ENCODE measurements at places on chromosomes 1 and 21.

GRCh38 chr1:28326515-28326914, 2.3 kb upstream of the MED18 start:
- no peak for DNase-seq

GRCh38 chr1:11339346-11340232, 66.6 kb downstream of the UBIAD1 start:
- no peak for DNase-seq

DNA sequence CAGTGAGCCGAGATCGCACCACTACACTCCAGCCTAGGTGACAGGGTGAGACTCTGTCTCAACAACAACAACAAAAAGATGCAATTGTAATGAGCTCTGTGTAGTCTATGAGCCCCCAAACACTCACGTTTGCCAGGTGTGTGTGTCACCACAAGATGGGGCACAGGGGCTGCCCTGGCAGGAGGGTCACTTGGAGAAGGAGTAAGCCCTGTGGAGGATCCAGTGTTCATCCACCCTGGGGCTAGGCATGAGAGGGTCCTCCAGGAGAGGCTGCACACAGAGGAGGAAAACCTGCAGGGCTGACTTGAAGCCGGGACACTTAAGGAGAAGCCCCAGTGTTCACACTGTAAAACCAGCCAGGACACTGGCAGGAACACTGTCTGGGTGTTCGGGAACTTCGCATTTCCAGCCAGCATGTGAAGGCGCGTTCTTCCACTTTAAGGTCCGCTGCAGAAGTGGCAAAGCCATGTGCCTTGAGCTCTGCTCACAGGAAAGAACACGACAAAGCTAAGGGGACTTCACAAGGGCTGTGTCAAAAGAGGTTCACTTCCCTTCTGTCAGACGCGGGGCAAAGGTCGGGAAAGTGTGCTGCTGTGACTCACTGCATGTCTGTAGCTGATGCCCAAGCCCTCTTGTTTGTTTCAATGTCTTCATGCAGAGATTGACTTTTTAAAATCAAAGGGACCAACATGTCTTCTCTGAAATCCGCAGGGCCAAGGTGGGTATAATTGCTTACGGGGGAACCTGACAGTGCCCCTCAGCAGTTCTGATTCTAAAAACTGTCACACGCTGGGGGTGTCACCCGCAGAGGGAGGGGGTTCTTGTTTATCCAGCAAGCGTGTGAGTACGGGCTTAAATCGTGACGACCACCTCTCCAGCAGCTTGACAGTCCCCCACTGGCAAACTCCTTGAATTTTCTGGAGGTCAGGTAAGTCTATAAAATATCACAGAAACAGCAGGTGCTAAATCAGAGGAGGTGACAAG, 102.8 kb downstream of the RIPK4 start:
- DNase-seq = no peak

DNA sequence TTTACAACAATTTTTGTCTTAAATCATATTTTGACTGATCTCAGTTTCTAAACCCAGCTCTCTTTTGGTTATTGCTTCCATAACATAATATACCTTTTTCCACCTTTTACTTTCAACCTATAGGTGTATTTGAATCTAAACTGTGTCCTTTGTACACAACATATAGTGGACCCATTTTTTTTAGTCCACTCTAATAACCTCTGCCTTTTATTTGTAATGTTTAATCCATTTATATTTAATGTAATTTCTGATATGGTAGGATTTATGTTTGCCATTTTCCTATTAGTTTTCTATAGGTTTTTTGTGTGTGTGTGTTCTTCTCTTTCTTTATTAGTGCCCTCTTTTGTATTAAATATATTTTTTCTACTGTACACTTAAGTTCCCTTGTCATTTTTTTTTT, 22.4 kb upstream of the SLAMF1 start:
- DNase-seq = no peak

DNA sequence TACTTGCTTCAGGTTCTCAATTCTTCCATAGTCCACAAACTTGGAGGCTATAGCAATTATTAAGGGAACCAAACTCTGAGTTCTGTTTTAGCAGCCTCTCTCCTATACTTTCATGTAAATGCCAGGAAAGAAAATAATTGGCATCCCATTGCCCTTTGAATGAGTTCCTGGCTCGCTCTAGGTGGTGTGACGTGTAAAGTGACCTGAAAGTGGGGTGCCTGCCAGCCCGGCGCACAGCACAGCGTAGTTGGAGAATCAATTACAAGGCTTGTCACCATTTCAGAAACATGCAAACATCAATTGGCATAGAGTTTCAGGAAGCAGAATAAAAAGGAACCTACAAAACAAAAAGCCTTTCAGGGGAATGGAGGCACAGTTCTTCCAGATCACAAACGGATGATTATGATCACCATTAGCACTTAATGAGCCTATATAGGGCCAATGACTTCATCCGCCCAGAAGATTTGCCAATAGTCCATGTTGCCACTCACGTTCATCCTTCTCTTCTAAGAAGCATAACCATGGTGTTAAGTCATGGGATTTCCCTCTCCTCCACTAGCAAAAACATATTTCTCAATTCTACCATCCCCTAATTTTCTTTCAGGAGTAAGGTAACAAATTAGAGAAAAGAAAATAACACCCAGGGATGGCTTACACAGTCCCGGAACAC, 354.6 kb upstream of the ADGRL2 start:
- DNase-seq = no peak

GRCh38 chr1:160548183-160548582, 25.1 kb upstream of the SLAMF6 start:
- no peak for DNase-seq

DNA sequence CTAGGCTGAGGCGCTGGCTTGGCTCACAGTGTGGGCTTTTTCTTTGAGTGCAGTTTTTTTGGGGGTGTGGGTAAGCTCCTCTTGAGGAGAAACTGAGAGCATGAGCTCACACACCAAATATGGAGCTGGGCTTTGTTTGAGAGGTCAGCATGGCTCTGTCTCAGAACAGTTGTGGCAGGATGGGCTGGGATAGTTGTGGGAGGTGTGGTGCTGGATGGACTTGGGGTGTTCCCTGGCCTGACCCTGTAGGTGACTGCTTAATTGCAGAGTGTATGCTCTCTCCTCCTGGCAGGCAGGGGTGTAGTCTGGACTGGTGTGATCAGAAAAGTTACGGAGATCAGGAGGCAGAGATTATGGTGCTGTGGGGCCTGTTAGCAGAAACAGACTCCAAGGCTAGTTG, 64.3 kb upstream of the PGBD5 start:
- no peak for DNase-seq

DNA sequence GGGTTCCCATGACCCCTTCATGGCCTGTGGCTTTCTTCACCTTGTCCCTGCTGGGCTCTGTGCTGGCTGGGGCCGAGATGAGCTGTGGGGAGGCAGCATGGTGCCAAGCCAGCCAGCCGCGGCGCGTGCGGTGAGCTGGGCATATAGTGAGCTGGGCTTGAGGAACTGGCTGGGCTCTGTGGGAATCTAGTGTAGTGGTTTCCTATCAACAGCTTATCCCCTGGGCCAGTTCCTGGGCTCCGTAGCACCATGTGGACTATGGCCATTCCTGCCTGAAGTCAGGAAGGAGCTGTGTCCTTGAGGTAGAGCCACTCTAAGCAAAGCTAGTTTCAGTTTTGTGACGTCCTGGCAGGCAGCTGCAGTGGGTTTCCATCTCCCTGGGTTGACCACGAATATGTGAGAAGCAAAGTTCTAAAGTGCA, 1.8 kb downstream of the NCMAP start:
- no peak for DNase-seq

DNA sequence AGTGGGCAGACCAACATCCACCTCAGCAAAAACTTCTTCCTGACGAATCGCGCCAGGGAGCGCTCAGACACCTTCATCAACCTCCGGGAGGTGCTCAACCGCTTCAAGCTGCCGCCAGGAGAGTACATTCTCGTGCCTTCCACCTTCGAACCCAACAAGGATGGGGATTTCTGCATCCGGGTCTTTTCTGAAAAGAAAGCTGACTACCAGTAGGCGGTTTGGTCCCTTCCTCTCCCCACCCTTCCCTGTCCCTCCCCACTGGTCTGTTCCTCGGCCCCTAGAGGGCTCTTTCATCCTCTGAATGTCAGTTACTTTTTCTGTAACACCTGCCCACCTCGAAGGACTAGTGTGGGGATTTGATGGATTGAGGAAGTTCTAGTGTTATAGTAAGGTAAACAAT, 46.9 kb downstream of the CAPN2 start:
- DNase-seq = no peak

DNA sequence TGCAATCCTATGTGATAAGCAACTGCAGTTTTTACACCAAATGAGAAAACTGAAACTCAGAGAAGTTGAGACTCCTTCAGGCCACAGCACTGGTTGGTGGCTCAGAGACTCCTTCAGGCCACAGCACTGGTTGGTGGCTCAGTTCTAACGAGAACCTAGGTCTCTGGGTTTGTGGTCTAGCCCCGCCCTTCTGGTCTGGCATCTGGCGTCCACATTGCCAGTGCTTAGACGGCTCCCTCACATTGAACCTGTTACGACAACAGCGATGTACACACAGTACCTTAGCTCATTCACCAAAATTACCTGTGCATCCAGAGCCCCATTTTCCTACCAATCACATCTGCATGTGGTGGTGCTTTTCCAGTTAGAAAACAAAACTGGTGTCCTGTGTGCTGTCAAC, 66.1 kb downstream of the NID1 start:
- DNase-seq = no peak

- no peak for DNase-seq
Measured at GRCh38 chr1:43253876-43254275, 15.9 kb upstream of the TMEM125 start.

GRCh38 chr1:68358439-68358838, 91.3 kb downstream of the RPE65 start:
- DNase-seq = no peak

DNA sequence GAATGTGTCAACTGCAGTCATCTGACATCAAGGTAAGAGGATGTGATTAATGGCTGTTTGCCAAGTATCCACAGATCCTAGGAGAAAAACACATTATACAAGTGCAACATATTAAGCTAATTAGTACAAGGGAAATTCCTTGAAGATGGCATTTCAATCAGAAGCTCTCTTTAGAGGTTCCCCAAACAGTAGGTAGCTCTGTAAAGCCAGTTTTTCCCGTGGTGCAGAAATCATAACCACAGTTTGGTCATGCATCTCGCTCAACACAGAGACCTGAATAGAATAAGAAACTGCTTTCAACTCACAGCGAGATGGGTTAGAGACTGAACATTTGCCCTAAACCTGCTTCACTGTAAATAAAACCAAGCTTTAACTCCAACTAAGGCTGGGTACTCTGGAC, 230.5 kb upstream of the CAMK1G start:
- DNase-seq = no peak

DNA sequence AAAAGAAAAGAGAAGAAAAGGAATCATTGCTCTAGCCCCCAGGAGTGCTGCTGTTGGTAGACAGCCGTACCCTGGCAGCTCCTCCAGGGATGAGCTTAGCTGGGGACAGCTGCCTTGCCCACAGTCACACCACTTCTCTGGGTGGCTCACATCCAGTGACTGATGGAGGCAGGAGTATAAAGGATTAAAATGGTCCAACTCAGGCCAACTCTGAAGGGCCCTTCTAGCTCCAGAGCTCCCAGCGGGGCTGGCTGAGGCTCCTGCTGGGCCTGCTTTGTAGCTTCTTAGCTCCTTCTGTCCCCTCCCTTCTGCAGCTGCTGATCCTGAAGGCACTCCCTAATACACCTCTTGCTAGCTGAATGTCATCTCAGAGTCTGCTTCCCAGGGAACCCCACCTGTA, 4.4 kb downstream of the CITED4 start:
- DNase-seq = no peak

GRCh38 chr1:18126616-18127015, 19.0 kb downstream of the IGSF21 start:
- no peak for DNase-seq

- no peak for DNase-seq
Measured at GRCh38 chr1:229002037-229002436, 266.8 kb downstream of the RHOU start.

GRCh38 chr1:14915356-14916054, 238.0 kb upstream of the TMEM51 start:
- DNase-seq = peak; percentile 15

DNA sequence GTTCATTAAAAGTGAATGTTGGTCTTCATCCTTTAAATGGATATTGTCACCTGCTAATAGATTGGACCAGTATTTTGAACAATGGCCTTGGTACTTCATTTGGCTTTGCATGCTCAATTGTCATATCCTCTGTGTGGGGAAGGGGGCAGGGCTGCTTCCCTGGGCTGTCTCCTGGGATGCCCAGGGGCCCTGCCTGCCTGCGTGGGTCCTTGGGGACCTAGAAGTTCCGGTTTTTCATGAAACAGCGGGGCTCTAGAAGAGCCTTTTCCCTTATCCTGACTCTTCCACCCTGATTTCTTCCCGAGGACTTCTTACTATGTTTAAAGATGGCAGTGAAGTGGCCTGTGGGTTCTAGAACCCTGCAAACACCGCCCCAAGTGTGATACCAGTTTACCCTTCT, 97.5 kb downstream of the DISC1 start:
- no peak for DNase-seq

- no peak for DNase-seq
Measured at GRCh38 chr1:201882665-201883132, 6.0 kb upstream of the SHISA4 start.

GRCh38 chr1:91611483-91611917, 110.8 kb downstream of the CDC7 start:
- no peak for DNase-seq

- no peak for DNase-seq
Measured at GRCh38 chr1:60949154-60949825, 133.1 kb upstream of the NFIA start.

- DNase-seq = no peak
Measured at GRCh38 chr1:208101661-208102431, 142.3 kb downstream of the PLXNA2 start.

DNA sequence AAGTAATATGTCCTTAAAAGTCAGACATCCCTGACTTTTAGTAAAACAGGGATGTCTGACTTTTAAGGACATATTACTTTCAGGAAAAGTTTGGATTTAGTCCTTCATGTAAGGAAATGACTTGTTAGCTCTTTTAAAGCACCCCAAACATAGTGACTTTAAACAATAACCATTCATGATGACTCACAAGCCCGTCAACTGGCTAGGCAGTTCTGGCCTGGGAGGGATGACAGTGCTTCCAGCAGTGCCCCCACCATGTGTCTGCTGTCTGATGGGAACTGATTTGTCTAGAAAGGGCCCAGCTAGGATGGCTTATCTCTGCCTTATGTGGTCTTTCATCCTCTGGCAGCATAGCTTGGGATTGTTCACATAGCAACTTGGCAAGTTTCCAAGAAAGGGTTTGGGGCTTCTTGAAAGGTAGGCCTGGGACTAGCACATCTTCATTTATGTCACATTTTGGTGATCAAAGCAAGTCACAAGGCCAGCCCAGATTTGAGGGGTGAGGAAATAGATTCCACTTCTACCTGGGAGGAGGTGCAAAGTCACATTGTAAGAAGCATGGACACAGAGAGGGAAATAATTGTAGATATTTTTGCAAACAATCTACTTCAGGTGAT, 143.5 kb downstream of the C1orf94 start:
- no peak for DNase-seq

Measured in NCI-H1930 (cell line).